ENCODE measurements at places on chromosomes 1 and 21.

DNA sequence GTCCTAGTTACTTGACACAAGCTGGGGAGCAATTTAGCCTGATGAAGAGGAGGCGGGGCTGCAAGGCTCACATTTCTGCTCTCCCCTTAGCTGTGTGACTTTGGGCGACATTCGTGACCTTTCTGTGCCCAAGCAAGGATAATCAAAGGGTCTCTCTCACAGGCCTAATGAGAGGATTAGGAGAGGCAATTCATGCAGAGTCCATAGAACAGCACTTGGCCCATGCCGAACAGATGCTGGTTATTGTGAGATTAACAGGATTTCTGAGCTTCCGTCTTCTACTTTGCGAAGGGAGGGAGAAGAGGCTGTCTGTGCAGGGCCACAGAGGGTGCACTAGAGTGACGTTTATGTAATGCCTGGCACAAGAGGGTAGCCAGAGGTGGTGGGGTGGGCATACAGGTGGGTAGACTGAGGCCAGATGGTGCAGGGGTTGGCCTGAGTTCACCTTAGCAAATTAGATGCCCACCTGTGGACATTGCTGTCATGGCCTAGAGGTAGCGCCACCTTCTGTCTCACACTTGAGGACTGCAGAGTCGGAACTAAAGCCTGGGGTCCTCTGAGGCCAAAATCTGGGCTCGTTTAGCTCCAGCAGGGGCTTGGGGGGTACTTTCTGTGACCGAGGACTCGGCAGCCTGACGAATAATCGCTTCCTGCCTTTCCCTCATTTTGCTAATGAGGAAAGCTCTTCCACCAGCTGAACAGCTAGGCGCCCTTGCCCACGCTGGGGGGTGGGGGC lies 18.6 kb downstream of the ACTL8 start:
- peak; percentile 37 for DNase-seq

GRCh38 chr1:6580119-6580592 lies 362 bp downstream of the ZBTB48 start:
- no peak for DNase-seq

DNA sequence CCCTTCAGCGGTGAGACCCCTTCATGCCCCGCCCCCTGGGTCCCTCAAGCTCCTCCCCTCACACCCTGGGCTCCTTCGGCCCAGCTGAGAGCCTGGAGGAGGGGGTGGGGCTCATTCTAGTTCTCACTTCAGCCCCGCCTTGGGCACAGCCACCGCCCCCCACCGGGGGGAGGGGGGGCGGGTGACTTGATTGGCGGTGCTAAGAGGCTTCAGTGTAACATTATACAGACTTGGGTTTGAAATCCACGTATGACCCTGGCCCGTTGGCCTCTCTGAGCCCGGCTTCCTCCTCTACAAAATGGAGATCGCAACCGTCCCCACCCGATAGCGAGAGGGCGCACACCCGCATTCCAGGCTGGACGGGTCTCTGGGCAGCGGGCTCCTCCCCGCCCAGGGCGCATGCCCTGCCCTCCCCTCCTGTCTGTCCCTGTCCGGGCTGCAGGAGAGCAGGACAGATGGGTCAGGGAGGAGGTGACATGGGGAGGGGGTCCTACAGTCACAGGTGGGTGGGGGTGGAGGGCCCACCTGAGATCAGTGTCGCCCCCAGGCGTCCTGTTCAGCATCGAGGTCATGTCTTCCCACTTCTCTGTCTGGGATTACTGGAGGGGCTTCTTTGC lies 5.1 kb downstream of the CLCNKB start:
- no peak for DNase-seq

DNA sequence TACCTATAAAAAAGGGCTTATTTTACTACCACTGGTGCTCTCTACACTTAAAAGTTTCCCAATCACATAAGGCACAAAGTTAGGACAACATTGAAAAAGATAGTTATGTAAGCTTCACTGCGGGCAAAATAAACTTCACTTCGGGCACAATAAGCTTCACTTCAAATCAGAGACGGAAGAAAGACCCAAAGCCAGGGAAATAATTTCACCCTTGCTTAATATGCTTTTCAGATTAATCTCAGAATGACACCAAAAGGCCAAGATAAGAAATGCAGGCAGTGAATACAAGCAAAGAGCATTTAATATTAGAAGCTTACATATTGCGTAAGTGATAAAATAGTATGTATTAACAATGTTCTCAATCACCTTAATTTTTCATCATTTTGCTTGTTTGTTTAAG lies 444.2 kb downstream of the SETD4 start:
- DNase-seq: no peak

DNA sequence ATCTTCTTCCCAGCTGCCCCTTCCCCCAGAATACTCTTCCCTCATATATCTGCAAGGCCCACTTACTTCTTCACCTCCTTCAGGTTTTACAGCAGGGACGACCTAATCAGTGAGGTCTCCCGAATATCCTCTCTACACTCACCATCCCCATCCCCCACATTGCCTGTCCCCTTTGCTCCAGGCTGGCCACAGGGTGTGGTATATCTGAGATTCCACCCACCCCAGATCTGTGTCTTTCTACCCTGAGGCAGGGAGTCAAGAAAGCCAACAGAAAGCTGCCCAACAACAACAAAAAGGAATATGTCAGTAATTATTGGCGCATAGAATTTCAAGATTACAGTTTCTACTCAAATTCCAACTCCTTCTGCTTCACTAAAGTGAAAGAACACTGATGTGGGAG lies 30.0 kb upstream of the OPRD1 start:
- DNase-seq: no peak

DNA sequence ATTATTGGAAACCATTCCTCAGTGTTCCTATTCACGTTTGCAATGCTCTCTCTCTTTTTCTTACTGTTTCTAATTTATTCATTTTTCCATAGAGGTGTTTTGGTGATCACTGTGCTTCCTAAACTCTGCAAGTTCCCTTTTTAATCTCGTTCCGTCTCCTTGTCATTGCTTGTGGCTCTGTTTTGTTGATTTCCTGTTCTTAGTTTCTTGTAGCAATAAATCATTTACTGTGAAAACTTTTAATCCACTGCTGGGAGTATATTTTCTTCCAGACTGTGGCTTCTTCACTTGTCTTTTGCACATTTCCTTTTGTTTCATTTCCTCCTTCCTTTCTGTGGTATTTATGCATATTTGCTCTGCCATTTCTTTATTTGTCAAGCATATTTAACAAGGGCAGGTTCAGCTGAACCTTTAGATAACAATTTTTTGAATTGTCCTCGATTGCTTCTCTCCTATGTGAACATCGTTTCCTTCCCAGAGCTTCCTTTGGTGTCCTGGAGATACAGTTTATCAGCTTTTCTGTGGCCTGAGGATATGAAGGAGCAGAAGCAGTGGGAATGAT lies 3.6 kb downstream of the B3GALT5 start:
- no peak for DNase-seq

- peak; percentile 71 for DNase-seq
Measured at GRCh38 chr21:45537111-45537745, 5.0 kb downstream of the SLC19A1 start.

GRCh38 chr1:169390303-169390702 lies 22.3 kb downstream of the BLZF1 start:
- DNase-seq: no peak

DNA sequence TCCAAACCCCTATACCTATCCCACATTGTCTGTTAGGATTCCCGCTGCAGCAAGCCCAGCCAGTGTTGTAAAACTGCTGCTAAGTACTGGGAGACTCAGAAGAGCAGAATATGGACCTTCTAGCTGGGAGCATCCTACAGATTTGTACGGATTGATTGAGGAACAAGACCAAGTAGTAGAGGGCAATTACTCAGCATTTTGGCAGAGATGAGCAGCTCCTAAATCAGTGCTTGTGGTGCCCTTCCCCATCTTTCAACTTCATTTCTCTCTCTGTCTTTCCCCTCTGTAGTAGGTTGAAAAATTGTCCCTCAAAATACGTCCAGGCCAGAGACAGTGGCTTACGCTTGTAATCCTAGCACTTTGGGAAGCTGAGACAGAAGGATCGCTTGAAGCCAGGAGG lies 37.3 kb upstream of the HTR1D start:
- DNase-seq: no peak

DNA sequence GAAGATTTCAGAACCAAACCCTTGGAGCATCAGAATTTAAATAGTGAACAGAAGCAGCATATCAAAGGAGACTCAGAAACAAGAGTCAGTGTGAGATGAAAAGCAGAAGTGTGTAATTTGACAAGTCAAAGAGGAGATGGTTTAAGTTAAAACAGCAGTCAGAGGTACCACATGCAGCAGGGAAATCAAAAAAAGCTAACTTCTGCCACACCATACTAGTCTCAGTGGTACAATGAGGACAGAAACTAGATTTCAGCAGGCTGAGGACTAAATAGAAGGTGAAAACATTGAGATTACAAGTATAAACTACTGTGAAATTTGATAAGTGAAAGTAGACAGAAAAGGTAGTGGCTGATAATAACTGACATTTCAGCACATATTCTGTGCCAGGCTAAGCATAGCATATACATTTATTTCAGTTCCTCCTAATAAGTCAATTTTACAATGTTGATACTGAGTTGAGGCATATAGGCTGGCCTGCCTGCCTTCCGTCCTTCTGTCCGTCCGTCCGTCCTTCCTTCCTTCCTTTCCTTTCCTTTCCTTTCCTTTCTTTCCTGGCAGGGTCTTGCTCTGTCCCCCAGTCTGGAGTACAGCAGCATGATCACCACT lies 12.6 kb downstream of the SUCO start:
- no peak for DNase-seq

- no peak for DNase-seq
Measured at GRCh38 chr1:172637522-172637921, 21.4 kb upstream of the FASLG start.

- DNase-seq: no peak
Measured at GRCh38 chr21:26555540-26556146, 17.4 kb downstream of the CYYR1 start.

GRCh38 chr1:36951761-36952160 lies 82.6 kb downstream of the GRIK3 start:
- DNase-seq: no peak

GRCh38 chr1:82215056-82215852 lies 414.5 kb downstream of the ADGRL2 start:
- DNase-seq: no peak

- no peak for DNase-seq
Measured at GRCh38 chr1:115893545-115893944, 52.6 kb upstream of the NHLH2 start.

DNA sequence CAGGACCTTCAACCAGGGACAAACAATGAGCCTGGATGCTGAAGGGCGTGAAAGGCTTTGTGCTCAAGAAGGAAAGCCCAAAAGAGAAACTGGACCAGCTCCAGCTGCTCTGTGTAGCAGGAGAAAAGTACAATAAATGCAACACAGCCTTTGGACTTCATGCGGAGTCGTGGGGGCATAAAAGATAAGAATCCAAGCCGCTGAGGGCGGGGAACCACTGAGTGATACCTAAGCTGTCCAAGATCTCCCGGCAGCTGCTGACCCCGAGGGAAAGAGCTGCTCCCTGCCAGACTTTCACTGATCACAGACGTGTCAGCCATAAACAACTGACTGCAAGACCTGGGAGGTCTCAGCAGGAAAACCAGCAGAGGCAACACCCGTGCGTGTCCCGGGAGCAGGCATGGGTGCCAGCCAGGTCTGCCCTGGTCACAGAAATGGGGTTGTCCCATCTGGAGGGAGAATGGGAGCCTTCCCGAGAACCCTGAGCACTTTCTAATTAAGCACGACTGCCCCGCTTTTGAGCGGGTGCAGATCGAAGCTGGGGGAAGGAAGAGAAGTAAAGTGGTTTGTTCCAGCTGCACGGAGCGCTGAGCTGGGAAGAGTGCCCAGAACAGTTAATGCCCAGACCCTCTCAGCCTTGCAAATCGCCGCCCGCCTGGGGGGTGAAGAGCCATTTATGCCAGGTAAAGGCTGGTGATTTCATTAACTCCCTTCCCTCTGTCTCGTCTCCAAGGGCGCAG lies 68.3 kb upstream of the TARDBP start:
- no peak for DNase-seq

GRCh38 chr1:145980457-145980994 lies 15.9 kb downstream of the TXNIP start:
- DNase-seq: no peak

DNA sequence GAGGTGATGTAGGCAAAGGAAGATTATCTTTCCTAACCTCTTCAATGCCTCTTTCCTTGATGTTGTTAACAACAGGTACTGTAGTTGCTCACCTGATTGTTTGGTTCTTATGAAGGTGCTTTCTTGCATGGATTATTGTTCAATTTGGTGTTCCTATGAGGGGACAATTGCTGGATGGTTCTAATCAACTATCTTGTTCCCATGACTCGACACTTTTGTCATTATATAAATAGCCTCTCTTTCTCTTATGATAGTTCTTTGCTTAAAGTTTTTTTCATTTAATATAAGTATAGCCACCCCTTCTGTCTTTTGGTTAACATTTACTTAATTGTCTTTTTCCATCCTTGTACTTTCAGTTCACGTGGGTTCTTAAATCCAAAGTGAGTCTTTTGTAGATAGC lies 35.5 kb downstream of the OR10R2 start:
- DNase-seq: no peak

GRCh38 chr1:6891781-6892579 lies 106.7 kb downstream of the CAMTA1 start:
- DNase-seq: no peak

DNA sequence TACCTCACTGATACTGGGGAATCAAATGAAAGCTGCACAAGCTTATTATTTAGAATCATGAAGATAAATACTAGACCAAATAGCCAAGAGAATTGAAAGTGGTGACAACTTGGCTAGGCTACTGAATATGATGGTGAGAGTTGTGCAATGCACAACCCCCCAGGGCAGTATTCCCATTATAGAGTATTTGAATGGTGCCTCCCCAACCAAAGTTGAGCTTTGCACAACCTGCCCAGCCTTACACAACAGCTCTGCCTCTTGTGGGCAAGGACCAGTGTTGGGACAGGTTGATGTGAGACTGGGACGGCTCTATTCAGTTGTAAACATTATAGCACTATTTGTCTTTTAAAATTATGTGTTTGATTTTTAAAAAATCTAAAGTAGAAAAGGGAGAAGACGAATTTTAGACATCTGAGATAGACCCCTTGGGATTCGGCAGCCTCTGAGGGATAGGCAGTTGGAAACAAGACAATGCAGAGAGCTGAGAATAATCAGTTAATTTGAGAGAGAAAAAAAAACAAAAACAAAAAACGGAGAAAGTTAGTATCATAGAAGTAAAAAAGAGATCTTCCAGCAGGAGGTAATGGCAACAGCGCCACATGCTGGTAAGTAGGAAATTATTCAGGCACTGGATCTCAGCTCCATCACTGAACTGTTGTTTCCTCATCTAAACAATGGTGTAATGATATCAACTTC lies 91.0 kb upstream of the KCNA3 start:
- DNase-seq: no peak

DNA sequence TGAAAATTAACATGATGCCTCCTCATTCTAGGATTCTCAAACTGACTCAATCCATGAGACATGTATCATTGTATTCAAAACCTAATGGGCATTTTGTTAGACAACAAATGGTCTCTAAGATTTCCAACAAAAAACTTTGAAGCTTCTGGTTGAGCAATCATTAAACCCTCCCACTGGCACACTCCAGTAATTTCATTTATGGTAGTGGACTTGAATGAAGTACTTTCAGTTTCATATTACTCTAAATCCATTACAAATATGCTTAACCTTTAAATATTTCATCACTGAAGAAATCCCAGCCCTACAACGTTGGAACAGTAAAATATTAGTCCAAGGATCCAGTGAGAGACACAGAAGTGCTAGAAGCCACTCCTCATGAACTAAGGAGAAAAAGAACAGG lies 43.5 kb downstream of the GBP6 start:
- DNase-seq: no peak

GRCh38 chr21:37551993-37552355 lies 185.4 kb downstream of the DYRK1A start:
- no peak for DNase-seq
